ENCODE measurements at places on chromosomes 2 and 18. TPM values are rescaled to one million over a fixed set of nuclear protein-coding genes. Genes with fewer than 3 reads are reported as not detected.

Gene PLEKHA3
- 25.4 TPM for polyA plus RNA-seq

Gene ALLC
- polyA plus RNA-seq = 0.78 TPM

Gene TGFA
- polyA plus RNA-seq = 0.55 TPM

Gene KCNJ13
- polyA plus RNA-seq = 4.3 TPM

Gene APOB
- not detected for polyA plus RNA-seq

Gene CWC22
- polyA plus RNA-seq = 10.0 TPM

Gene CCL20
- polyA plus RNA-seq = not detected

Gene PTPN18
- polyA plus RNA-seq = 4.4 TPM

Gene SULT1C2
- polyA plus RNA-seq = not detected

All from Purkinje cell (primary cell).